ENCODE measurements at places on chromosomes 5 and 9.

- DNase-seq: no peak
- H3K36me3 ChIP-seq: no peaks in the 10 kb centered on the region
- no peaks in the 10 kb centered on the region for H3K27me3 ChIP-seq
- H3K4me3 ChIP-seq: no peak overlapping the region
- H3K27ac ChIP-seq: no peak overlapping the region
Observed at GRCh38 chr5:169190849-169191248, 110.1 kb downstream of the SLIT3 start.

DNA sequence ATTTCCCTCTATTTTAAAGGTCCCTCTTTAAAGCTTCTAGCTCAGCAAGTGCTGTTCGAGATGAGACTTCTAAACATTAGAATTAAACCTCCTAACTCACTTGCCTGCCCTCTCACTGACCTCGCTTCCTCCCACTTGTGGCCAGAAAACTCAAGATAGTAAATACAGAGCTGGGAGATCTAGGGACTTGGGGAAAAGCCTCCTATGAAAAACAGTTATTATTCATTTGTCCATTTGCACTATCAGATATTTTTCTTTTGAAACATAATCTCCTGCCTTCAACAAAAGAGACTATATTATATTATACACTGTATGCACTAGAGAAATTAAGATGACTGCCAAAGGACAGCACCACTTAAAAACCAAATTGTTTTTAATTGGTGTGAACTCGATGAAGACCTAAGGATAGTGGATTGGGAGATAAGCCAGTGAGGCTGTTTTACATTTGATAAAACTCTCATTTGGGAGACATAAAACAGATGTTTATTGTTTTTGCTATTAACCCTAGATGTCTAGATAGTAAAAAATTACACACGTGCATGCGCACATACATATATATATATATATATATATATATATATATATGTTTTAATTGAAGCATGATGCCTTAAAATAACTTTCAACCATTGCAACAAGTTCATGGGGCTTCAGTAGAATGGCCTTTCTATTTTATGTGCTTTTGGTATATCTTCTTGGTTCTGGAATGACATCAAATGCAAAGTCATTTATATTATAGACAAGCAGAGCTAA is 229.4 kb downstream of the ADAMTSL1 start:
- DNase-seq: no peak
- no peaks in the 10 kb centered on the region for H3K27me3 ChIP-seq
- no peaks in the 10 kb centered on the region for H3K36me3 ChIP-seq
- H3K4me1 ChIP-seq: no peaks in the 10 kb centered on the region
- H3K27ac ChIP-seq: no peak overlapping the region

DNA sequence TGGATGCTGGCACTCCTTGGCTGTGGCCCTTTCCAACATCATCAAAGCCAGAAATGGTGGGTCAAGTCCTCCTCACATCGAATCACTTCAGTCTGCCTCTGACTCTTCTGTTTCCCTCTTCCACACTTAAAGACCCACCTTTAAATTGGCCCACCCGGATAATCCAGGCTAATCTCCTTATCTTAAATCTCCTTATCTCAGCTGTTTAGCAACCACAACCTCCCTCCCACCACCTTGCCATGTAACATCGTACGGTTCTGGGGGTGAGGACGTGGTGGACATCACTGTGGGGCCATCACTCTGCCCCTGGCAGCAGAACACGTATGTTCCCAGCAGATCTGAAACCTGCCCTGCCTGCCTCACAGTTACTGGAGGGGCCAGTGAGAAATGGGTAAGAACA is 11.5 kb downstream of the IGFBPL1 start:
- H3K27me3 ChIP-seq: no peaks in the 10 kb centered on the region
- H3K4me3 ChIP-seq: no peak overlapping the region
- DNase-seq: no peak
- peaks cover 3% of the 10 kb centered on the region for H3K4me1 ChIP-seq
- no peaks in the 10 kb centered on the region for H3K36me3 ChIP-seq

GRCh38 chr9:107948601-107949000 is 459.0 kb upstream of the KLF4 start:
- H3K4me1 ChIP-seq: no peaks in the 10 kb centered on the region
- no peak overlapping the region for H3K27ac ChIP-seq
- no peaks in the 10 kb centered on the region for H3K36me3 ChIP-seq
- DNase-seq: no peak
- no peak overlapping the region for H3K4me3 ChIP-seq
- H3K27me3 ChIP-seq: no peaks in the 10 kb centered on the region

DNA sequence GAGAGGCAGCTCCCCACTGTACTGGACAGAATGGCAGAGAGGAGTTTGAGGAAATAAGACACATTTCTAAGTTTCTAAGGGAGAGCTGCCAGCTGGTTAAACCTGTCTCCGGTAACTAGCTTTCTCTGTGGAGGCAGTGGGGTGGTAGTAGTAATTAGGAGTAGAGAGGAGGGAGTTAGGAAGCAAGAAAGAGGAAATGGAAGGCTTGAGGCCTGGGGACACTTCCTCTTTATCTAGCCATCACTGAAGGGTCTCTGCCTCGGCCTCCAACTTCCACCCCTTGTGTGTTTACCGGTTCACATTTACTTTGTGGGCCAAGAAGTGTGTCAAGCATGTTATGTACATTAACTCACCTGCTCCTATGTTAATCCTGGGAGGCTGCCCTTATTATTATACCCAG is 462.2 kb upstream of the DMAC1 start:
- H3K27me3 ChIP-seq: no peaks in the 10 kb centered on the region
- H3K27ac ChIP-seq: no peak overlapping the region
- no peaks in the 10 kb centered on the region for H3K4me1 ChIP-seq
- no peaks in the 10 kb centered on the region for H3K36me3 ChIP-seq

GRCh38 chr5:94693845-94694370 is 75.4 kb downstream of the SLF1 start:
- H3K4me3 ChIP-seq: no peak overlapping the region
- no peaks in the 10 kb centered on the region for H3K27me3 ChIP-seq
- H3K4me1 ChIP-seq: no peaks in the 10 kb centered on the region
- no peak for DNase-seq
- no peaks in the 10 kb centered on the region for H3K36me3 ChIP-seq

- H3K27ac ChIP-seq: no peak overlapping the region
- H3K27me3 ChIP-seq: no peaks in the 10 kb centered on the region
- no peak for DNase-seq
- H3K4me1 ChIP-seq: no peaks in the 10 kb centered on the region
- H3K36me3 ChIP-seq: no peaks in the 10 kb centered on the region
- no peak overlapping the region for H3K4me3 ChIP-seq
Observed at GRCh38 chr5:171619196-171619595, 166.4 kb upstream of the SMIM23 start.

DNA sequence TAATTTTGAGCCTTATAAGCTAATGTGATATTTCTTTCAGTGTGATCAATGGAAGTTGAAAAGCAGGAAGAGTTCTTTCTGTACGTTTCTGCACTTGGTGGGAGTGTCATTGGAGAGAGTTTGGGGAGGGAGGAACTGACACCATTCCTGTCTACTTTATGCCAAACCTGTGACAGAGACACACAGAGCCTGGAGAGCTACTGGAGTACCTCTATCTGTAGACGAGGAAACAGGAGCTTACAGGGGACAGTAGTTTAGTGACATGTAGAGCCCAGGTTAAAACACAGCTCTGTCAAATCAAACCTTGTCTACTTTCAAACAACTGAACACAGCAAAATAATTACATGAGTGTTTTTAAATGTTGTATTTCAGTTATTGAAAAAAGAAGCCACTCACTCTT is 103.6 kb downstream of the PDE4D start:
- no peak overlapping the region for H3K27ac ChIP-seq
- H3K27me3 ChIP-seq: no peaks in the 10 kb centered on the region
- H3K36me3 ChIP-seq: no peaks in the 10 kb centered on the region
- no peak overlapping the region for H3K4me3 ChIP-seq
- DNase-seq: no peak

DNA sequence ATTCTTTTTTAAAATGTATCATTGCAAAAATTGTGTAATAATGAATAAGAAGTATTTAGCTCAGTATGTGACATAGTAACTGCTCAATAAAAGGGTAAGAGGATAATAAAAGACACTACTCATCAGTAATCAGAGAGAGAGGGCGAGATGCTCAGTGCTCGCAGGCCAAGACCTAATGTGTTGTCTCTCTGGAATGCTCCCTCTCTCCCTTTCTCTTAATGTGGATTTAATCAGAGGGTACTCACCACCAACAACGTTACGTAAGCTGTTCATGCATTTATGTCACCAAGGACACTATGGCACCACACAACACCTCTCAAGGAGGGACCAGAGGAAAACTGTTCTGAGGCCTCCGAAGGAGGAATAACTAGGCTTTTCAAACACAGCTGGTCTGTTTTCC is 42.5 kb downstream of the WHRN start:
- H3K36me3 ChIP-seq: no peaks in the 10 kb centered on the region
- H3K27me3 ChIP-seq: no peaks in the 10 kb centered on the region
- H3K27ac ChIP-seq: no peak overlapping the region
- no peak for DNase-seq
- H3K4me1 ChIP-seq: no peaks in the 10 kb centered on the region

DNA sequence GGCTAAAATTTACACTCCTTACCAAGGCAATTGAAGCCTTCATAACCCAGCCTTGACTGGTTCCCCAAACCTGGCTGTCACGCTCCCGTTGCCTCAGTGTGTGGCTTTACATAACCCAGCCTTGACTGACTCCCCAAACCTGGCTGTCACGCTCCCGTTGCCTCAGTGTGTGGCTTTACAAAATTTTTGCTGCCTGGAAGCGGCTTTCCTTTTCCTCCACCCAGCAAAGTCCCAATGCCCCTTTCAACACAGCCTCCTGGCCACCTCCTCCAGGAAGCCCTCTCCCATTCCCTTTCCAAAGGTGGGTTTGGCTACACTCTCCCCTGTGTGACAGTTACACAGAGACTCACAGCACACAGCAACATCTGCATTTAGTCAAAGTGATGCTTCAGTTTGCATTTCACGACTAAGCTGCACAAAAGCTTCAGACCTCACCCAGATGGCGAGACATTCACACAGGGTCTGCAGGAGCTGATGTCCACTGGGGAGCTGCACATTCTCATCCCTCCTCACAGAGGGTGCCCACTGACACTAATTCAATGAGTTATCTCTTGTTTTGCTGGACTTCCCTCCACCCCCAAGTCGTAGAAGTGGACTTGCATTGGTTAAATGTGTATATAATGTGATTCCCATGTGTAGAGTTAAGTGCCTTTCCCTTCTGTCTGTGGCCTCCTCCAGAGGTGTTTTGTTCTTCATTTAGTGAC is 156.6 kb upstream of the PHYKPL start:
- no peaks in the 10 kb centered on the region for H3K4me1 ChIP-seq
- no peak overlapping the region for H3K27ac ChIP-seq
- H3K27me3 ChIP-seq: no peaks in the 10 kb centered on the region

GRCh38 chr9:124790301-124790700 is 13.4 kb downstream of the OLFML2A start:
- no peak for DNase-seq
- no peak overlapping the region for H3K27ac ChIP-seq
- no peaks in the 10 kb centered on the region for H3K4me1 ChIP-seq
- H3K36me3 ChIP-seq: no peaks in the 10 kb centered on the region

DNA sequence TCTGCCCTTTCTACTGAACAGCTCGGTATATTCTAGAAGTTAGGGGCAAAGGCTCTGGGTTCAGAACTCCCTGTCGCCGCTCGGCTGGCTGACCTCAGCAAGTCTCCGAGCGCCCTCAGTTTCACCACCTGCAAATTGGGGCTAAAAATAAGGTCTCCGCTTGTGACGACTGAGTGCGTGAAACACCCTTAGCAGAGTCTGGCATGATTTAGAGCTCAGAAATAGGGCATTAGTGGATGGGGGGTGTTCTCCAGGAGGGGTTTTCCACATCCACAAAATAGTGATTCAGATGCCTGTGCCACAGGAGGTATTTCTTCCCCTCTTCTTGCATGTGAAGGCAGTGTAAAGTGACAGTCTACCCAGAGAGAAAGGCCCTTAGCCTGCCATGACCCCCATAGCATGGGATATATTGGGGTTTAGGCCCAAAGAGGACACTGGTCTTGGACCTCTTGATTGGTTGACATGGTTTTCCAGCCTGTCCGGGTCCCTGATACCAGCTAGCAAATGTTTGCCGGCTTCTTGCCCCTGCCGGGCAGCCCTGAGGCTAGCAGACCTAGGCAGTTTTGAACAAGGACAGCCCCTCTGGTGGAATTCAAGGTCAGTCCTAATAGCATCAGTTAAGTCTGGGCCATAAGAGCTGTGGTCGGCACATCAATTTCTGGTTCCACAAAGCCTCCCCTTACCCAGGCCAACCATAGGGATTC is 1.4 kb downstream of the ERGIC1 start:
- peak overlapping the region; percentile 95 for H3K27ac ChIP-seq
- H3K27me3 ChIP-seq: no peaks in the 10 kb centered on the region
- H3K4me1 ChIP-seq: peaks cover 33% of the 10 kb centered on the region
- H3K36me3 ChIP-seq: no peaks in the 10 kb centered on the region
- peak overlapping the region; percentile 97 for H3K4me3 ChIP-seq
- no peak for DNase-seq

DNA sequence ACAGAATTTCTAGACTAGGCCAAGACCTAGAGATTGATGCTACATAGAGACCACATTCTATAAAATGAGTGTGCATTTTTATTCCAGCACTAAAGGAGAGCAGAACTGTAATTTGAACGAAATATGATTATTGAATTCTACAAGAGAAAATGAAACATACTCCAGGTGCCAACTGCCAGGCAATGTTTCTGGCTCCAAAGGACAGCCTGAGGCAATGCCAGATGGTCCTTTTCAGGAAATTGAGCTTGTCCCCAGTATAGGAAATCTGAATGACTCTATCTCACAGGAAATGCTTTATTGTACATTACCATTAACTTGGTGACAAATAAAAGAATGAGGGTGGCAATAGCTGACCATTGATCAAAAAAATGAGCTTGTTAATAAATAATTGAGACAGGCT is 28.8 kb upstream of the RASGRF2 start:
- H3K4me1 ChIP-seq: no peaks in the 10 kb centered on the region
- no peaks in the 10 kb centered on the region for H3K36me3 ChIP-seq
- no peak overlapping the region for H3K4me3 ChIP-seq
- no peaks in the 10 kb centered on the region for H3K27me3 ChIP-seq

DNA sequence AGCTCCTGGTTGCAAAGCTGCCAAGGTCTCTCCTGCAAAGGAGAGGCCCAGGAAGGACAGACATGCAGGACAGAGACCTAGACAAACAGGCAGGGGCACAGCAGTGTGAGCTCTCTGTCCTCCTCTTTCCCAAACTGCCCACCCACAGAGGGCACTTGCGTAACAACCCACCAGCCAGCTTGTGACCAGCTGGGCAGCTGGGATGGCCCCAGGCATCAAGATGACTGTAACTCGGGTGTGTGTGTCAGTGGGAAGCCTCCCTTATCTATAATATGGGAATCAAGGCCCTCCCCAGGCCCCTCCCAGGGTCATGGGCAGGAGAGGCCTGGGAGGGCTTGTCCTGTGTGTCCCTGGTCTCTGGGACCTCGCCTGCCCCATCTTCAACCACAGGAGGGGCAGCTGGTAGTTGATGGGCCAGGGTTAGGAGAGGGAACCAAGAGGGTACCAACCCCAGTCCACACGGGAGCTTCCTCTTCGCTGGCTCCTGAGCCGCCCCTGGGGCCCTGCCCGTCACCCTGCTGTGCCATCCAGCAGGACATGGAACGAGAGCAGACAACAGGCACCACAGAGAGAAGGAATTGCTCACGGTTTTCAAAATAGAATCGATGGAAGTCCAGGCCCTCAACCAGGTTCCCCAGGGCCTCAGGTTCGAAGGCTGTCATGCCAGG is 37.9 kb downstream of the SLC6A7 start:
- no peak for DNase-seq
- H3K36me3 ChIP-seq: no peaks in the 10 kb centered on the region
- H3K4me1 ChIP-seq: no peaks in the 10 kb centered on the region
- no peak overlapping the region for H3K27ac ChIP-seq
- H3K4me3 ChIP-seq: no peak overlapping the region
